ENCODE measurements at places on chromosomes 16 and 17.

GRCh38 chr17:13518261-13519000 lies 83.3 kb downstream of the HS3ST3A1 start:
- no peak for DNase-seq

DNA sequence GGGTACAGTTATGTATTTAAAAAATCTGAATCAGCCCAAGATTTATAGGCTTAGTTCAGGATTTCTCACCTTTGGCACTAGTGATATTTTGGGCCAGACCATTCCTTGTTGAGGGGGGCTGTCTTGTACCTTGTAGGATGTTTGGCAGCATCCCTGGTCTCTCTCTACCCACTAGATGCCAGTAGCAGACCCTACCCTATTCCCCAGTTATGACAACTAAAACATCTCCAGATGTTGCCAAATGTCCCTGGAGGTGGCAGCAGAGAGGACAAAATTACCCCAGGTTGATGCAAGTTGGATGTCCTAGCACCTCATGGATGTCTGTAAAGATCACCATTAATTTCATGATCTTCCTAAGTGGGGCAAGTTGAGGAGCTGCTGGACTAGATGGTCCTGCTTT lies 45.8 kb downstream of the SYT17 start:
- no peak for DNase-seq

- DNase-seq = no peak
Measured at GRCh38 chr16:30490210-30490609, 17.7 kb downstream of the ITGAL start.

DNA sequence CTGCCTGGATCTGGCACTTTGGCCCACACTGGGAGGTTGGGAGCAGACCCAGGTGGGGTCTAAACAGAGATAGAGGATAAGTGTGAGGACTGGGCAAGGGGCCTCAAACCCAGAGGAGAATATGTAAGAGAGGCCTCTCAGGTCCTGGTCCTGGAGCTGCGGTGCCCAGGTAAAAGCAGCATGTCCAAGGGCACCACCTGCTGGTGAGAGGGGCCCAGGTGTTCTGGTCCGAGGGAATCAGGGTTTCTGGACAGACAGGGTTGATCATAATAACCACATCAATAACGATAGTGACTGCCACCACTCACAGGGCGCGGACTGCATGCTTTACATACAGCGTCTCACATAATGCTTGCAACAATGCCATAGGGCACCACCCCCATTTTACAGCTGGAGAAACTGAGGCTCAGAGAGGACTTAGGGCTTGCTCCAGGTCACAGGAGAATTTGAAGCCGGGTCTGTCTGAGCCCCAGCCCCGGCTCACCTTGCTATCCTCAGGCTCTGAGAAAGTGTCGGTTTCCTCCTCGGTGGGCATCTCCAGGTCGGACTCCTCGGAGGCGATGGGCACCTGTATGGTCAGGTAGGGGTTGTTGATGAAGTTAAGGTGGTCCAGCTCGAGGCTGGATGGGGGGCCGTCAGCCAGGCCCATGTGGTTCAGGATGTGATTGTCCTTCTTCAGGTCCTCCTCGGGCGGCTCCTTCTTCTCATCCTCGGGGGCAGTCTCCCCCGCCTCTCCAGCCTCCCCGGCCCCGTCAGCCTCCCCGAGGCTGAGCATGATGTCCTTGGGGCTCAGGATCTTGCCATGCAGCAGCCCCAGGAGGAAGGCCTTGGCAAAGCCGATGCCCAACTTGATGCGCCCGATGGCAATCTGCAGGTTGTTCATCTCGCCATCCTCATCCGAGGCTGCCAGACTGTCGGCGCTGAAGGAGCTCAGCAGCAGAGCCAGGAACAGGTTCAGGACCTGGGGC lies 19.1 kb upstream of the CD79B start:
- peak; percentile 27 for DNase-seq

DNA sequence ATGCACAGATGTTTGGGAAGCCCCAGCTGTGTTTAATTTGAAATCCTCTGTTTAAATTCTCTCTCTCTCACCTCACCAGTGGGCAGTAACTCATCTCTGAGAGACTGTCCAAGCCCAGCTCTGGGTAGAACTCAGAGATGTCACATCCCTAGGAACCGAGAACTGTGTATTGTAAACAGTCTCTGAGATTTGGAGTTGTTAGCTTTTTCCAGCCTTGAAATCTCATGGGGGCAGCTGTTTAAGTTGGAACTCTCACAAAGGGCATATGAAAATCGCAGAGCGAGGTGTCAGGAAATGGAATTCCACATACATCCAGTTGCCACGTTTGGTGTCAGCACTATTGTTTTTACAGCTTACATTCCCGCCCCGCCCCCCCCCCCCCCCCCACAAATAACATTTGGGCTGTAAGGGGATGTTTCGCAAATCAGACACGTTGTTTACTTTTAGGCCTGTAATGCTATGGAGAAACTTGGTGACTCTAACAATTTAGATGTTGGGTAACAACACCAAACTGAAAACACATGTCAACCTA lies 34.3 kb downstream of the VPS35L start:
- DNase-seq = no peak

DNA sequence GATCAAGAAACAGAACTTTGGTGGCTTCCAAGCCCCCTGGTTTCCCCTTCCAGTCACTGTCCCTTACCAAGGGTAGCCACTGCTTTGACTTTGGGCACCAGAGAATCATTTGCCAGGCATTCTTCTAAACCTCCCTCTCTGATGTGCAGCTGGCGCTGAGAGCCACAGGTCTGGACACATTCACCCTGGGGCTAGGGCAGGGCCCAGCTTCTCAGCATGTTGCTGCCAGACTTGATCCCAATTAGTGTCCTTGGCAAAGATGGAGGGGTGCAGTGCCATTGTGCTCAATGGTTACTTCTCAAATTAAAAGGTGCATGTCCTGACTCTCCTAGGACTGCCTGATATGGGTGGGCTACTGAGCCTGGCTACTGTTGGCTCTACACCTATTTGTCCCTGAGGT lies 7.6 kb upstream of the SLC47A2 start:
- DNase-seq = no peak

DNA sequence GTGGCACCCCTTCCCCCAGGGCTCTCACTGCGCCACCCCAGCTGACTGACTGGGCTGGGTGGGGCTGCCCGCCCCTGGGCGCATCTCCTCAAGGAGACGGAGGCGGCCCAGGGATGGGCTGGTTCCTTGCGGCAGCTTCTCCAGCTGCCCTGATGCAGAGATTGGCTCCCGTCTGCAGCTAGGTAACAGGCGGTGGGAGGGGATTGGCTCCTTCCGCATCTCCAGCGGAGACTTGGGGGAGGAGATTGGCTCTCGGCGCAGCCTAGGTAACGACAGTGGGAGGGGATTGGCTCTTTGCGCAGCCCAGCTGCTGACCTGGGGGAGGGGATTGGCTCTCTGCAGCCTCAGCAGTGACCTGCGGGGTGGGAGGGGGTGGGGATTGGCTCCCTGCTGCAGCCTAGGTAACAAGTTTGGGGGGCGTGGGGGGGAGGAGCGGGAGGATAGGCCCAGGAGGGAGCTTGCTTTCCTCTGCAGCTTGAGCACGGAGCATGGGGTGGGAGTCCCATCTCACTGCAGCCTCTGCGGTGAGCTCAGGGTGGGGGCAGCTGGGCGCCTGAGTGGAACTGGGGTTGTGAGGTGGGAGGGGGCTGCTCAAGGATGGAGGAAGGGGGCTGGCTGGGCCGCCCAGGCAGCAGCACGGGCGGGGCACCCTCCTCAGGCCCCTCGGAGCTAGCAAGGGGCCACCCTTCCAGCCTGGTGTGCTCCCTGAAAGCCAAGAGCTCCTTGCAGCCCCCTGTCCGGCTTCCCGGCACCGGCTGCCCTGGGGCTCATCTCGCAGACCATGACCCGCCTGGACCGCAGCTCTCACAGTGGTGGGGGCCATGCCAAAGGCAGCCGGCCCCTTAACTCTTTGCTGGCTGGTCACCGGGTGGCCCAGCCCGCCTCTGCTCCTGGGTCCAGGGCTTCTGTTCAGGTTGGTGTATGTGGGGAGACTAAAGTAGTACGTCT lies 6.4 kb downstream of the NFE2L1 start:
- DNase-seq = no peak

DNA sequence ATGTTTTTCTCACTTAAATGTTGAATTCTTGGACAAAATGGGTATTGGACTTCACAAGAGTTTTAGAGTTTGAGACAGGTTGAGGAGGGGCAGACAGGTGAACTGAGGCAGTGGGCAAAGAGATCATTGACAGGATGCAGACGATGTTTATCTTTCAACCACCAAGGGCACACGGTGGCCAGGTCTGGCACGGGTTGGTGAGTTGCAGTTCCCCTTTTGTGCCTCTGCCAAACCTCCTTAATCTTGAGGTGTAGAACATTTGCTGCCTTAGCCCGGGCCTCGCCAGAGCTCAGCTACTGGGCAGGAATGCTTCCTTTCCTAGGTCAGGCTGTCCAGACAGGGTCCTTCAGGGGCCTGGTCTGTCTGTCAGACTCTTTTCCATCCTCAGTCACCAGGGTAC lies 567.4 kb upstream of the SOX9 start:
- no peak for DNase-seq

DNA sequence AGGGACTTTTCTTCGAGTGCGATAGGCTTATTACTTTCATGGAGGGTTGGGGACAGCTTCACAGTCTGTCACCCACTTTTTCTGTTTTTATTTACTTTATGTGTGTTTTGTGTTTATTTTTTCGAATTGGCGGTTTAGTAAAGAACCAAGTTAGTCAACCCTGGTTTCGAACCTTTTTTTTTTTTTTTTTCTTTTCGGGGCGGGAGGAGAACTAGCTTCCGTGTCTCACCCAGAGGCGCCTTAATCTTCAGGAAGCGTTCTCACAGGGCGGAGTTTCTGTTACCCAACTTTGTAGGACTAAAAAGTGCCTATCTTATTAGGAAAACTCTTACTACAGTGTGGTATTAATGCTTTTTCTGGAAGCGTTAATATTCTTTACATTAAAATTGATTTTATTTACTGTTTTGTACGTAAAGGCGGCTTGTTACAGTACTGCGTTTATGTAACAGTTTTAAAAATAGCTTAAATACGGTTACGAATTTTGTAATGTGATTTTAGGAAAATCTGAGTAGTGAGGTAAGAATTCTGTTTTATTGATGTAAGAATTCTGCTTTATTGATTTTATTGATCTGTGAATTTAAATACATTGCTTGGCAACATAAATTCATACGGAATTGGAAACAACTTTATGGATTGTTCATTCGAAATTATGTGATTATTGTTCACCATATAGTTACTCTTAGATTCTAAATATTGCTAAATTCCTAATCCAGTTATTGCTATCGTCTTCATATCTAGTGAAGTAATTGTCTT lies 885 bp downstream of the ZNF207 start:
- DNase-seq = peak; percentile 22

GRCh38 chr17:15340966-15341365 lies 431 bp downstream of the TEKT3 start:
- DNase-seq = no peak

DNA sequence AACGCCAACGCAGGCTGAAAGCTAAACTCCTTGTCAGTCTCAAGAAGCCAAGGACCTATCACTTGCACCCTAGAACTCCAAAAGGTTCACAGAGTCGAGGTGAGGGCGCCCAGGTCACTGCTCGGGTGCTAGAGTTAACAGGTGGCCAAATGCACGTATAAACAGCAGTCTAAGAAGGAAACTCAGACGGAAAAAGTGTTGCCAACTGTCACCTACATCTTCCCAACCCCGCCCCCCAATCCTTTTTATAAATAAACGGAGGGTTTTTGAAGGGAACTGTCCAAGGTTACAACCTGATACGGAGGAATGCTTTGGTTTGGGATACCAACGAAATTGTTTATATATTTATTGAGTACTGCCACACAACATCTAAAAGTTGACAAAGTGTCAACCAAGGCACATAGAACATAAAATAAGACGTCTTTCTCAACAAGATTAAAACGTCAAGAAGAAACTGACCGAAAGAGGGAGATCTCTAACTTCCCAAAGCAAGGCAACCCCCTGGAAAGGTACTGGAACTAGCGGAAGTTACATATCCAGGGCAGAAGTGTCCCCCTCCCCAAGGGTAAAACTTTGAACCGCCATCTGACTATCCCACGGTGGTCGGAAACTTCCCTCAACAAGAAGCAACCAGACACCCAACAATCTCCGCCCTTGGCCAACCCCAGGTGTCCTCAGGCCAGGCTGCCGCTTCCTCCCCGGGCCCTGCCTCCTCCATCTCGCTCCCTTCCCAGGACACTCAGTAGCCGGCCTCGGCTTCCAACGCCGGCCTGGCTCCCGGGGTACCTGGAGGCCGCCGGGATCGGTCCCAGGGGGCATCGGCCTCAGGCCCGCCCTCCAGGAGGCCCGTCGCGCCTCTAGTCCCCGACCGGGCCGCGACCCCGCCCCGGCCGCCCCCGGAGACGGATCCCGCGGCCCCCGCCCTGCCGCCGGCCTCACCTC lies 982 bp downstream of the SPAG9 start:
- DNase-seq = peak; percentile 24

DNA sequence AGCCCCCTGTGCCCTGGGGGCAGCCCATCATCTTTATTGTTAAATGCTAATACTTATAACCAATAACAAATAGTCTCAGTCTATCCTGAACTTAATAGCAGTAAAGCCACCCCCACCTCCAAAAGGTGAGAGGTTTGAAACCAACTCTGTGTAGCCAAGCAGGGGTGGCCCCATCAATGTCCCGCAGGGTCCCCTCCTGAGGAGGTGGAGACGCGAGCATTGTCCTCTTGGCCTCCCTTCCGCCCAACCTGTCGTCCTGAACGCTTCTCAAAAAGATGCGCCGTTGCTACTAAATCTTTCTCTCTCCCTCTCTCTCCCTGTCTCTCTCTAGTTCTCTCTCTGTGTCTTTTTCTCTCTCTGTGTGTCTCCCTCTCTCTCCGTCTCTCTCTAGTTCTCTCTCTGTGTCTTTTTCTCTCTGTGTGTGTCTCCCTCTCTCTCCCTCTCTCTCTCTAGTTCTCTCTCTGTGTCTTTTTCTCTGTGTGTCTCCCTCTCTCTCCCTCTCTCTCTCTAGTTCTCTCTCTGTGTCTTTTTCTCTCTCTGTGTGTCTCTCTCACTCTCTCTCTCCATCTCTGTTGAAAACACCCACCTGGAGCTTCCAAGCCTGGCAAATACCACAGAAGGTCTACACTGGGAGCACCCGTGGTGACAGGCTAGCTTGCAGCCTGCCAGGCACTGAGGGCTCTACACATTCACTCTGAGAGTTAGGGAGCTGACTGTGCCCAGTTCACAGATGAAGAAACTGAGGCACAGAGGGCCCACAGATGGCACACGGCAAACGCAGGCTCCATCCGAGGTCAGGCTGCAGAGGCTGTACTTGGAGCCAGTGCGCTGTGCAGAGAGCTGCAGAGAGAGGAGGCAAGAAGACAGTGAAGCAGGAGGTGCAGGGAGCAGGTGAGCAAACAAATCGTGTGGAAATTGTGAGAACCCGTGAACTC lies 185.9 kb downstream of the C16orf95 start:
- no peak for DNase-seq

Measured in T-helper 9 cell (primary cell).